ENCODE measurements at places on chromosomes 11 and 22.

GRCh38 chr22:25623851-25624250 lies 59.4 kb downstream of the GRK3 start:
- no peak for DNase-seq

GRCh38 chr22:38111925-38112355 lies 1.5 kb upstream of the BAIAP2L2 start:
- DNase-seq = no peak

- DNase-seq = no peak
These were observed 34.5 kb downstream of the APOL3 start for GRCh38 chr22:36125994-36126531.

DNA sequence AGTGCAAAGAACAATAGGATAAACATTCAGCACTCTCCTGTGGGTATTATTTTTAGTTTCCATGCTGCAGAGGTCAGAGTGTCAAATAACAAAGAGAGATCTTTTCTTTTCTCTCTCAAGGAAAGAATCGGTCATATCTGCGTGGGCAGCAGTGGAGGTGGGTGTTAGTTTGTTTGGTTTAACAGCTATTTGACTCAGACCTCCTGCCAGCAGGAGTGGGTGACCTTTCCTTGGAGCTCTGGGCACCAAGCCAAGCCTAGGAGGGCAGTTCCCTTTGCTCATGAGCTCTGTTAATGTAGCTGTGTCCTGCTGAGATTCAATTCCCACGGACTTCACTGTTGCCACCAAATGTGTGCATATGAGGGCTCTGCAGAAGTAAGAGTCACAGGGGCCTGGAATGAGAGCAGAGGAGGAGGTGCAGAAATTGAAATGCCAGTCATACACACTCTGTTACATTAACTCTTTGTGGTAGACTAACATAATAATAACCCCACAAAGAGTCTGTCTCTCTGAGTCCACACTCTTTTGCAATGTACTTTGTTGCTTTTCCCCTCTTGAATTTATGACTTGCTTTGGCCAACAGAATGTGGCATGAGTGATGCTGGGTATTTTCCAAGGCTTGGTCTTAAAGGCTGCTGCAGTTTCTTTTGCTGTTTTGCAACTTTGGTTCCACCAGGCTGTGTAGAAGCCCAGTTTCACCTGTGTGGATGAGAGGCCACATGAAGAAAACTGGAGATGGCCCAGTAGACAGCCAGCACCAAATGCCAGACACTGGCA lies 76.0 kb upstream of the GRK3 start:
- no peak for DNase-seq

DNA sequence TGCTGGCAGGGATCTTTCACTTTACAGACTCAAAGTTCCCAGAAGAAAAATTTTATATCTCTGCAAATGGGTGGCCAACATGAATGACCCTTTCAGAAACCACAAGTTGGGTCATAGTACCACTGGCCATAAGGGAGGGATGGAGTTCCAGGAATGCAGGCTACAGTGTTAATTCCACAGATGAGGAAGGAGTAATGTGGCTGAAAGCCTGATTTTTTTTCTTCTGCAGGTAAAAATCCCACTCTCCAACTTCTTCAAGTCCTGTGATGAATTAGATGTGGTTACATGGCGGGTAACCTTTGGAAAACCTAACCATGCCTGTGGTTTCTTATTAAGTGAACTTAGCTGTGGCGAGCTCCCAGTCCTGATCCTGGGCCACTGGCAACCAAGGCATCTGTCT lies 103.2 kb downstream of the SLC1A2 start:
- DNase-seq = no peak

- no peak for DNase-seq
These were observed 27.9 kb downstream of the TCIRG1 start for GRCh38 chr11:68066742-68067141.

Data from cortex of kidney (tissue), 1 donor.